ENCODE measurements at places on chromosomes 12 and 14.

GRCh38 chr12:47547077-47547476 is 158.8 kb downstream of the RPAP3 start:
- no peak for DNase-seq

- DNase-seq: no peak
Measured at GRCh38 chr12:22477894-22478287, 66.5 kb downstream of the C2CD5 start.

DNA sequence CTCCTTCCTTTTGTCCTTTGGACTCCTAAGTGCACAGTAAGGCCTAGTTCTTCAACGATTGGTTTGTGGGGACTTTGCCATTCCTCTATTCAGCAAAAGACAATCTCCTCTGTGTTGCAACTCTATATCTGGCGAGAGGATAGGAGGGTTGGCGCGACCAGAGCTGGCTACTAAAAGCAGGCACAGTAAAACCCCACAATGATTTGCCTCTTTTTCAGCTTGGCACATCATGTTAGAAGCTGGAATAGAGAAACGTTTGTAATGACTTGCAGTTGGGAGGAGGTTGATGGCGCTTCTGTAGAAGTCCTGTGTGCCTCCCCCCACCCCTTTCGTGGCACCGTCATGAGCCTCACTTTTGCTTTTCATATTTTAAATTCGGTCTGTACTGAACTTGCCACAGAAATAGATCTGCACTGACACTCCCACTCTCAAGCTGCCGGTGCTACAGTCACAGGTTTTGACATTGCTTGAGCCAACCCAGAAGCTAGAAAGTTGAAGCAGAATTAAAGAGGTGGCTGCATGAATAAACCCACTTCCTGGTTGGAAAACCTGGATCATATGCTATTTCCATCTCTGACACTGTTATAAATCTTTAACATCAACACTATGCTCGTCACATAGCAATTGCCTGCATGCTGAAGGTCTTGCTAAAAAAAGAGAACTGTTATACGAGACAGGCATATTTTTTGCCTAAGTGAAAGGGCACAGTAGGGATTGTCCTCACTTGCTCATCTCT is 315.3 kb upstream of the PRICKLE1 start:
- DNase-seq: no peak

DNA sequence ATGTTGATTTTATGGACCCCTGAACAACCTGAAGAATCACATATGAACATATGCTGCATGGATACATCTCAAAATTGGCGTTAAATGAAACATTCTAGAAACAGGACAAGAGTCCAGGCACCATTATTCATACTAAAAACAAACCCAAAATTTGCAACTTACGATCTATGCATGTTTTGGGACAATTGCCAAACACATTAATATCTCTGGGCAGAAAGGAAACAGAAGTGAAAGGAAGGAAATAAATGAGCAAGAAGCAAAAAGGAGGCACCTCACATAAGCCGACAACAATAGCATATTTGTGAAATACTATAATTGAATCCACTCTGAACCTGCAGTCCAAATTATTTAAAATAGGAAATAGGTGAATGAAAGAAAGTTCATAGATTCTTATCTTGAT is 1505.3 kb downstream of the AACS start:
- no peak for DNase-seq

DNA sequence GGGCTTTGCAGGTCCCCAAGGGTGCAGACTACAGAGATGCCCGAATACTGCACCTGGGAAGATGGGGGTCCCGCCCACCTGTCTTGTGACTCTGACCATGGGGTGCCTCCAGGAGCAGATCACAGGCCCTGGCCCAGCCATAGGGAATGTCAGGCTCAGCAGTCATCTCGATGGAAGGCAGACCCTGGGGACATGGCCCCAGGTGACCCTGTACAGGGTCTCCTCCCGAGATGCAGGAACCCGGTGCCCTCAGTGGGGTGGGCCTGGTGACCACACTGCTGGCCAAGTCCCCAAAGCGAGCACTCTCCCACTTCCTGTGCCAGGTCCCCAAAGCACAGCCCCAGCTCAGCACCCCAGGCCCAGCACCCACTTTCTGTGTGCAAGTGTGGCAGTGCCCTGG is 903.7 kb upstream of the USP15 start:
- no peak for DNase-seq
